CD4-positive, alpha-beta T cell treated with Interleukin-15 for 4 hours (primary cell): ENCODE measurements at places on chromosomes 6 and 20.

DNA sequence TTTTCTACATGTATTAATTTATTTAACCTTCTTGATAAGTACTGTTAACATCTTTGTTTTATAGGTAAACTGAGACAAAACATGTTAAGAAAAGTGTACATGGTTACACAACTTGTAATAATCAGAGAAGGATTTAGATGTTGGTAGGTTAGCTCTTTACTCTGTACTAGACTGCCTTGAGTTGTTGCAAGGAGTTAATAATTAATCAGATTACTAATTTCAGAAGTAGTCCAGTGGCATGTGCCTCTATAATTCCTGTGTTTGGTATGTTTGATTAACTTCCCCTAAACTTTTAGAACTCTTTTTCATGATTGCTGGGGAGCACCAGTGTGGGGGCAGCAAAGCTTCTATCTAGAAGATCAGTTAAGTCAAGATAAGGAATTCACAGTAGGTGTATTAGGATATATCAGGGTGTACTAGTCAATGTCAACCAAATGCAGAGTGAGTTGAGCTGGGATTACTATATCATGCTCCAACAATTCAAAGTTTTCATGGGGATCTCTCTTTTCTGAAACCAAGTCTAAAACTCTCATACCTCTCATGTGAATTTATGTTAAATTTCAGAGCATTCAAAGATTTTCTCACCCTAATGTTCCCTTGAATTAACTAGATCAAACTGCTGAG lies 129.7 kb upstream of the AHI1 start:
- no peak for DNase-seq

DNA sequence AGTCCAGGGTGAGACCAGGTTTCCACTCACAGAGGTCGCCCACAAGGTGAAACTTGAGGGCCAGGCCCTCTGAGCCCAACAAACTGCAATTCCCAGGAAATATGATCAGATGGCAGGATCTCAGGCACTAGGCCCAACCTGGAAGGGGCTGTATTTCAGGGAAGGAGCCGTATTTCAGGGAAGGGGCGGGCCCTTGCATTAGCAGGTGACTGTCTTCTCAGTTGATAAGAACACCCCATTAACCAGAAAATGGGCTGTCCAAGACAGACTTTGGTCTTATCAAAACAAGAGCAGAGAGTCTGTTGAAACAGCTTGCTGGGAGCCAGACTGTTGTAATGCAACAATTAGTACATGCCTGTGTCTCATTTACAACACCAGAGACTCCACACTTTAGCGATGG lies 10.9 kb upstream of the BNIP5 start:
- no peak for DNase-seq

GRCh38 chr6:166573511-166574216 lies 12.8 kb downstream of the RAMACL start:
- no peak for DNase-seq

DNA sequence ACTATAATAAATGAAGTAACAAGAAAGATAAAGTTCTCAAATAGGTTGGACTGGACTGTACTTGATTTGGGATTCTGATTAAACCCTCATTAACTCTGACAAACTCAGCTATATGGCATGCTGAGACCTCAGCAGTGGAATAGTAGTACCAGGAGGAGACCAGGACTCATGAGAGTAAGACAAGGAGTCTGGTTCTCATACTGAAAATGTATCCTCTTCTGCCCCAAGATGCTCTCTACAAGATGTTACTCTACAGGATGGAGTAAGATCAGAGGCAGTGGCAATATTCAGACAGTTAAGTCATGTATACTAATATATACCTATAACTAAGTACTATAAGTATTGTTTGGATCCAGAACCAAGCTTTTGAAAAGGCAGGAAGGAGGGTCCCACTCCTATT lies 31.9 kb upstream of the SYNCRIP start:
- DNase-seq = no peak

- DNase-seq = no peak
Measured at GRCh38 chr20:48837014-48837413, 9.2 kb upstream of the PREX1 start.
